ENCODE measurements at places on chromosomes 5 and 9.
A peak's percentile ranks its signal among the peaks of the same experiment; 100 is the strongest.

DNA sequence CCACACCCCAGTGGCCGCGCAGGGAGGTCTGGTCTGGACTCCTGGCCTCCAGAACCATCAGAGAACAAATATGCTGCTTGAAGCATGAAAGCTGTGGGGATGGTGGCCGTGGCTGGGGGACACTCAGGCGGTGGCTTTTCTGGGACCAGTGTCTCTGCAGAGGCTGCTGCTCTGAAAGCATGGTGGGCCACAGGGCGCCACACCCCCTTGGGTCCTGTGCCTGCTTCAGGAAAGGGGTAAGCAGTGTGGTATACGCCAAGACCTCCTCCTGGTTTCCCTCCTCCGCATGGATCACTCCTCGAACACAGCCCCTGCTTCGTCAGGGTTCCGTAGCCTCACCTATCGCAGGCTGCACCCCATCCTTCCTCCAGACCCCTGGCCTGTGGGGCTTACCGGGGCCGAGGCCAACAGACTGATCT, 19.7 kb upstream of the TERT start:
- no peak for DNase-seq

DNA sequence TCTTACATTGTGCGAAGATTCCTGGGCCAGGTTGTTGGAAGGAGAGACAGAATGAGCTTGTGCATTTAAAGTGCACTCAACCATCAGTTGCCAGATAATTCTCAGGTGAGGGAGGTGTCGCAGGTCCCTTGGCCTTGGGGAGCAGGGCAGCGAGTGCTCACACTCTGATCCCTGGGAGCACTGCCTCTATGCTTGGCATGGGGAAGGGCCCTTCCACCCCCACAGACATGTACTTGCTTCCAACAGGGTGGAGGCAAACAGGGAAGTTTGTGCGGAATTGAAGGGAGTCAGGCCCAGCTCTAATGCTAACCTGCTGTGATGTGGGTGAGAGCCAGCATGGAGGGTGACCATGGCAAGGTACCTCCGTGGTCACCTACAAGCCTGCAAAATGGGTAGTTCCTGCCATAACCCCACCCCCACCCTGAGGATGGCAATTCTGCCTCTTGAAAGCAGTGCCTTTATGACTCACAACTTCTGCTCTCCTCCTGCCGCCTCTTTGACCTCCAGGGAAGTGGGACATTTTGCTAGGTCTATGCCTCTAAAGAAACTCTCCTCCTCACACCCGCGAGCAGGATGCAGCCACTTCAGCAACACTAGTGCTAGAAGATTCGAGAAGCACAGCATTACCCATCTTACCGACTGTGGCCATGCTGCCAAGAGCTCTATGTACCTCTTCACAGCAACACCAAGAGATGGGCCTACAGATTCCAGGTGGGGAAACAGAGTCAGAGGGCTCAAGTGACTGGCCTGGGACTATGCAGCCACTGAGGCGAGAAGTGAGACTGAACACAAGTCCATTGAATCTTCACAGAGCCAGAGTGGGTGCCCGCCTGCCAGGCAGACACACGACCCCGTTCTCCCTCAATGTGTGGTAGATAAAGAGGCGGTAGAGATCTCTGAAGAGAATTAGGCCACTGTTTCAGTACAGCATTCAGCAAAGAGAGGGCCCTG, 22.1 kb upstream of the SLC25A51 start:
- DNase-seq: no peak

GRCh38 chr9:14652729-14653377, 40.4 kb downstream of the ZDHHC21 start:
- DNase-seq: no peak

DNA sequence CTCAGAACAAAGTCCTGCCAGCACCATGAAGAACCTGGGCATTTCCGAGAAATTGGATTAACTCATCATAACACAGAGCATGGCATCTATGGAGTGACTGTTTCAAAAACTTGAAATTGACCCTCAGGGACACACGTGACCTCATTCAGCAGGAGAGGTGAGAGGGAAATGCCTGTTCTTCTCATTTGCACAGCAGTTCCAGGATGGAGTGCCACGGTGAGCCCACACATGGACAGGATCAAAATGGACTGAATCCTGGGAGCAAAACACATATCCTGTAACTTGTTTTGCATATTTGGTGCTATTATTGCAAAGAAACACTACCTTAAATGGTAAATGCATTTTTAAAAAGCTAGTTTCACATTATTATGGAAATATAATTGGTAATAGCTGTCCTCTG, 256.1 kb upstream of the IRX2 start:
- DNase-seq: no peak

DNA sequence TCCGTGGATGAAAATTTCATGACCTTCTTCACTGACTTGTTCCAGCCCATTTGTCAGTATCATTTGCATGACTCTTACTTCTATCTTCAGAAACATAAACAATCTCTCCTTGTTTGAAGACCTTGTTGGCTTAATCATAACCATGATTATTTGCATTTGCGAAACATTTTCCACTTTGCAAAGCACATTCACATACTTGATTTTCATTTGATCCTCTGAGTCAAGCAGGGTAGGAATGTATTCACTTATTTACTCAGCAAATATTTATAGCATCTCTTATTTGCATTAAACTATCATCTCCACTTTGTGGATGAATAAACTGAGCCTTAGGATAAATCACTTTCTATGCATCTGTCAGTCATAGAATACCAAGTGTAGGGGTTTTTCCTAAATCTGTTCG, 343.0 kb upstream of the SGCD start:
- DNase-seq: no peak

DNA sequence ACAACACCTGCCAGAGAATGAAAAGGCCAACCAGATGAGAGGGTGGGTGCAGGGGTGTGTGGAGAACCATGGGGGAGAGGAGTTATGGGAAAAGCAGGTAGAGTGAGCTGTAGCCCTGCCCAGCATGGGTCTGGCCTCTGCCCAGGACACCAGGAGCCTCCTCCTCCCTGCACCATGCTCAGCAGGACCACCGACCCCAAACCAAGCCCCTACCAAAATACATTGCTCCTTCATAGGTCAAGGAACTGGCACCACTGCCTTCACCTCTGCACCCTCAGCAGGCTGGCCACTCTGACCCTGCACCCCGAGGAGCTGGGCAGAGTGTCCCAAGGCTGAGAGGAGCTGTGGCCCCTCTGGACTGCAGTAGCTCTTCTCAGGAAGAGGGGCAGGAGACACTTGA, 102.0 kb downstream of the NSG2 start:
- no peak for DNase-seq

GRCh38 chr9:134781591-134782302, 98.9 kb upstream of the FCN2 start:
- DNase-seq: no peak

DNA sequence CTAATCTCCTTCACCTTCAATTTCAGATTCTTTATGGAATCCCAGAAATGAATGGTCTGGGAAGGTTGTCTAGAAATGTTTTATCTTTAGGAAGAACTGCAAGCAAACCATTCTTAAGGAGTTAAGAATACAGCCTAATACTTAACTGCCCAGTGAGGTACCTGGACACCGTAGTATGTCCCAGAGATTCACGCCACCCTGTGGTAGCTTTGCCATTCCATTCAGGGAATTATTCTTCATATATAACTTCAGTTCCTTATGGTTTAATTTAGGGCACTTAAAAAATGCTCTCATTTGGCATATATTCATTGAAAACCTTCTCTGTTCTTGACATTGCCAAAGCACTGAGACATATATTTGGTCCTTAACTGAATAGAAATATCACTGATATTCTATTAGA, 49.7 kb downstream of the ACTBL2 start:
- no peak for DNase-seq

- DNase-seq: no peak
Observed at GRCh38 chr5:91219091-91219802, 163.9 kb downstream of the ARRDC3 start.

DNA sequence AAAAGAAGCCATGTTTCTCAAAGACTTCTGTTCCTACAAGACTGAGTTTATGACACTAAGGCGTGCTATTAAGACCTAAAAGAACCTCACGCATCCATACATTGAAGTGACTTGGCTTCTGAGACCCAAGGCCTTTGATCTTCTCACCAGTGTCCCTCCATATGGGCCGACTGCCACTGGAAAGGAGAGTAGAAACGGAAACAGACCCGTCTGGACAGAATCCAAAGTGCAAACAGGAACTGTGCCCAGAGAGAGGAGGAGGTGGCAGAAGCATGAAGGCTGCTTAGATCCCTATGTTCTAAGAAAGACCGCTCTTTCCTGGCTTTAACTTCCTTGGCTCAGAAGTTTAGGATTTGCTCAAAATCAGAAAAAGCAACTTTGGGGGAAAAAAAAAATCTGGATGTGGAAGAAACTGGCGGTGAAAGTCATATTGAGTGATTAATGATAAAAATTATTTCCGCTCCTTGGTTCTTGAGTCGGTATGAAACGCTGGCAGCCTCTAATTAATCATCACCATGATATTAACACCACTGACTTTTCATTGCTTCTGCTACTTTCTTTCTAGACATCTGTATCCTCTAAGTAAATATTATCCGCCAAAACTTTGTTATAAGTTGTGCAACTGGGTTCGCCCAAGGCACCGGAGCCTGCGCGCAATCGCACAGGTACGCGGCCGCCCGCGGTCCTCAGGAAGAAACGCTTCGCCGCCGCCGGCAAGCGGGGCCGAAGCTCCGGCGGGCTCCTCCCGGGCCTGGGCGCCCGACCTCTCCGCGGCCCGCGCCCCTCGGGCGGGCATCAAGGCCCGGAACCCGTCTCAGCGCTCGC, 726 bp downstream of the DAP start:
- DNase-seq: no peak

DNA sequence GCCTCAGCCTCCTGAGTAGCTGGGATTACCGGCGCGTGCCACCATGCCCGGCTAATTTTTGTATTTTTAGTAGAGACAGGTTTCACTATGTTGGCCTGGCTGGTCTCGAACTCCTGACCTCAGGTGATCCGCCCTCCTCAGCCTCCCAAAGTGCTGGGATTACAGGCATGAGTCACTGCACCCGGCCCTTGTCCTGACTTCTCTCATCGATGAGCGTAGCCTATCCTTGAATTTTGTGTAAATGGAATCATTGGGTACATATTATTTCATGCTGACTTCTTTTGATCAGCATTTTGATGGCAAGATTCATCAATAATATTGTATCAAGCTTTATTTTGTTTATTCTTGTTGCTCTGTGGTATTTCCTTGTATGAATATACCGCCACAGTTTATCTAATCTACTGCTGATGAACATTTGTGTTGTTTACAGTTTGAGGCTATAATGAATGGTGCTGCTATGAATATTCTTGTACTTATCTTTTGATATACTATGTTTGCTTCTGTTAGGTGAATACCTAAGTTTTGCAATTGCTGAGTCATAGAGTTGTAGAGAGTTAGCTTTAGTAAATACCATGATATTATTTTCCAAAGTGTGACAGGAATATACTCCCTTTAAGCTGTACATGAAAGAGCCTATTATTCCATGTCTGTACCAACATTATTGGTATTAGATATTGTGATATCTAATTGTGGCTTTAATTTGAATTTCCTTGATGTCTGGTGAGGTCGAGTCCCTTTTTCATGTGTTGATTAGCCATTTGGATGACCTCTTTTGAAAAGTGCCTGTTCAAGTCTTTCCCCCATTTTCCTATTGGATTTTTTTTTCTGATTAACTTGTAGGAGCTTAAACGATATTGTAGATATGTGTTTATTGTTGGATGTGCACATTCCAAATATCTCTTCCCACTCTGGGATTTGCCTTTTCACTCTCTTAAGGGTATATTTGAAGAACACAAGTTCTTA, 107.5 kb downstream of the RGS3 start:
- no peak for DNase-seq

GRCh38 chr5:115321309-115321708, 24.9 kb upstream of the CCDC112 start:
- DNase-seq: no peak

GRCh38 chr9:130343445-130343918, 77.9 kb downstream of the HMCN2 start:
- DNase-seq: peak; percentile 14

DNA sequence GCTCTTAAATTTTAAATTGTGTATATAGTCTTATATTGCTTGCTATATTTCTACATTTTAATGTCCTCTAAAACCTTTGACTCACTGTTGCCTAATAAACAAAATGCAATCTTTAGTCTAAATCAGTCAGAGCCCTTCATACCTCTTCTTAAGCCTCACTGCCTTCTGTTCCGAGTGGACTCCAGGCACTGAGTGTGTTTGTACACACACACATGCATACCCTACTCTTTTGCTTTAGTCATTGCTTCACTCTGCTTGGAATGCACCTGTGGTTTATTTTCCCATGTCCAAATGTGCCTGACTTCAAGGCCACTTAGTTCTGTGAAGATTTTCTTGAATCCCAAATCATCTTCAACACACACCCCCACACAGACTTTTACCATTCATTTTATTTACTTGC, 60.9 kb downstream of the SLC12A2 start:
- no peak for DNase-seq

DNA sequence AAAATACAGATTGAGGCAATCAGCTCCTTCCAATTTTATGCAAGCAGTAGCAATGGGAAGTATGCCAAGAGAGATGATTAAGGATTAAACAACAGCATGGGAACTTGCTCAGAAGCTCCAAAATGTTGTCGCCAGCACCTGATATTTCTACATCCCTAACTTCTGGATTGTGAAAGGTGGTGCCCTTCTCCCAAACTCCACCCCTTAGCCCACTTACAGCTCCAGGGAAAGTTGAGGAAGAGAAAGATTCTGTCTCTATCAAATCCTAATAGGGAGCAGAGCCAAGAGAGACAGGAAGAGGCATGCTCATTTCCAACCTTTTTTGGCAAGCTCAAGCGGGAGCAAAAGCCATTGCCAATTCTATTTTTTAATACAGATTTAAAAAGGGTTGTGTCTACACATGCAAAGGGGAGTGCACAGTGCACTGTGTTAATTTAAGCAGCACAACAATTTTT, 92.4 kb upstream of the NR3C1 start:
- no peak for DNase-seq

DNA sequence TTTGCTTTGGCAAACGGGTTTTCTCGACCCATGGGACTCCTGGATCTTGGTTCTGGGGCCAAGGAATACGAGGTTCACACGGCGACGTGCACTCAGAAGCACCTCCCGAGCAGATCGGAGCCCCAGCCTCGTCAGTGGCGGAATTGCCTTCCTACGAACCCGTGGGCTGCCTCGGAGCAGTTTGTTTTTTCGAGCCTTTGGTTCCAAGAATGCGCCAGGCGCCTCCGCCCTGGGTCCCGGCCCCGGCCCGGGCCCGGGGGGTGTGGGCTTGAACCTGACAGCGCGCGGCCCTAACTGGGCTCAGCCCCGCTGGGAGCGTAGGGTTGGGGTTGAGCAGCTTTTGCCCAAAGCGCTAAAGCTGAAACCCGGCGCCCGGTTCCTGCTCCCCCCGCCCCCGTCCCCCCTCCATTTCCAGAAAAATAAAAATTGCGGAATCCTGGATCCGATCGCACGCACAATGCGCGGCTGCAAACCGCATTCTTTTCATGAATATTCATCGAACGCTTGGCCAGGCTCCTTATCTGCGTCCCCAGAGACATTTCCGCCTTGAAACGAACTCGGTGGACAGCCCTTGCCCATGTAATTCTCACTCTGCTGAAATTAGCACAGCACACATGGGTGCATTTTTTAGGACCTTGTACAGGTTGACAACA, 1.0 kb downstream of the BASP1 start:
- DNase-seq: no peak

DNA sequence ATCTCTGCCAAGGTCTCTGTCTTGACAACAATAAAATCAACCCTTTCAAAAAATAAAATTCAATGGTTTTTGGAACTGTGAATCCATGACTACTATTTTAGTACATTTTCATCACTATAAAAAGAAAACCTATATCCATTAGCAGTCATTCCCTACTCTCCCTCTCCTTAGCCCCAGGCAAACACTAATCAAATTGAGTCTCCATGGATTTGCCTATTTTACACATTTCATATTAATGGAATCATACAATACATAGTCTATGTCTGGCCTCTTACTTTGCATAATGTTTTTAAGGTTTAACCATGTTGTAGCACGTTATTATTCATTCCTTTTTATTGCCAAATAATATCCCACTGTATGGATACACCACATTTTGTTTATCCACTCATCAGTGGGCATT, 24.1 kb downstream of the RIGI start:
- DNase-seq: no peak

Data from activated naive CD4-positive, alpha-beta T cell (primary cell).